Kasumi-1 (cell line): ENCODE measurements at places on chromosomes 2 and 18.

GRCh38 chr18:54260396-54261072, 8.8 kb upstream of the POLI start:
- no peak for DNase-seq

DNA sequence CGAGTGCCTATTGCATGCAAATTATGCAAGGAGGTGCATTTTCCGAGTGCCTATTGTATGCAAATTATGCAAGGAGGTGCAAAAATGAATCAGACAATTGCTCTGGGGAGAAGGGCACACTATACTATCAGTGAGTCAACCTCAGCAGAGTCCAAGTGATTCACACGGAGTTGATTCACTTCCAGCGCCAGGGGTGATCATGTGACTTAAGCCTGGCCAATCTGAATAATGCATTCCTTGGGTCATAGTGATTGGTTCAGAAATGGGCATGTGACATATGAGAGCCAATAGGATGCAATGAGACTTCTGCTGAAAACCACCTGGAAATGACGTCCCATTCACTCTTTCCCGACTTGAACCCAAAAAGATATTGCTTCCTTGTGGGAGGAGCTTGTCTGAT, 152.2 kb downstream of the DAW1 start:
- no peak for DNase-seq

- DNase-seq, result no peak
Observed at GRCh38 chr2:212538305-212539071, at the start of gene ERBB4. ERBB4 (minus strand) TSS chr2:212538802; CDS start chr2:212538530, 272 bp downstream.

DNA sequence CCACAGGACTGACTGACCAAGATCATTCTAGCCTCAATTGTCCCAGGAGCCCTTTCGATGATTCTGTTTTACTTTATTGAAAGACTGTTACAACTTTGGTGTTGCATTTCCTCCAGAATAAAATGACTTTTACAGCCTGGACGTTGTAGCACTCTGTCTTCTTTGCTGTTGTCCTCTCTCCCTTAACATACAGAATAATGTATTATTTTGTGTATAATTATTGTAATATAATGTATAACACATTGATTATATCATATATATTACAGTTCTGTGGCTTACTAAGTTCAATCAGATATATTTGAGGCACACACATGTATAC, 380 bp upstream of the FANCL start:
- no peak for DNase-seq

GRCh38 chr2:103009871-103010270, 248.0 kb downstream of the TMEM182 start:
- no peak for DNase-seq

DNA sequence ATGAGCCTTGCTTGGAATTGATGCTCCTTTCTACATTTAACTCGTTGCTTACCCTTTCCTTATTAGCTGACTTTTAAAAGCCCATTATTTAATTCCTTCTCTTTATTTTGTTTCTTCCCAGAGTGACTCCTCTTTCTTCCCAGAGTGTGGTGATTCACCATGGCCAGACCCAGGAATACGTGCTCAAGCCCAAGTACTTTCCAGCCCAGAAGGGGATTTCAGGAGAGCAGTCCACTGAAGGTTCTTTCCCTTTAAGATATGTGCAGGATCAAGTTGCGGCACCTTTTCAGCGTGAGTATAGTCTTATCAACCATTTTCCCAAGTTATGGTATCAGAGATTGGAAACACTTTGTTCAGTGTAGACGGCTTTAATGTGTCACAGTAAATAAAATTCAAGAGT, 163.7 kb downstream of the LTBP1 start:
- no peak for DNase-seq

GRCh38 chr2:136497709-136498108, 267.6 kb upstream of the THSD7B start:
- DNase-seq, result no peak

- DNase-seq, result no peak
Observed at GRCh38 chr2:26770986-26771586, 7.0 kb downstream of the SLC35F6 start.

DNA sequence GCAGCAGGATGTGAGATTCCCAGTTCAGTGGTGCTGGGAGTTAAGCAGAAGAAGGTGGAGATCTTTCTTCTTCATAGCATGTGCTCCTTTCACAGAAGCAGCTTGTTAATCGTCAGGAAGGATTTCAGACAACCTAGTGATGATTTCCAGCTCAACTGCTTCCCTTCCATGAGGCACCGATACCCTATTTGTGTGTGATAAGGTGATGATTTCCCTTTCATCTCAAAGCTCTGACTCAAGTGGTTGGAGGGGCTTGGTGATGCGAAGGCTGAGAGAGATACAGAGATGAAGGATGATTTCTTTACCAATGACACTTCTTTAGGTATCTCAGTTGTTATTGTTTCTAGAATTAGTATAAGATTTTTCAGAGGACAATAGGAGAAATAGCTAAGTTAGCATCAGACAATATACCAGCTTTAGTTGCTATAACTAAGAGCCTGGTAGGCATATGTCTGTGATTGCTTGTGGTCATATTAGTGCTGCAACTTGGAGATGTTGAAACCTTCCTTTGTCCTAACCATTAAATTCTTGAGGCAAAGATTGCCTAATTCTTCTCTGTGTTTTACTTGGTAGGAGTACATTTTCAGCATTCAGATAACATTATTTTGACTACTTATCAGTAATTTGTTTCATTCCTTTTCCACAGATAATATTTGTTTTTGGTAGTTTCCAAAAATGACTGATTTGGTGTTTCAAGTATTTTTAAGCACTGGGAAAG, 111.3 kb downstream of the PLCL1 start:
- peak; percentile 51 for DNase-seq

- peak; percentile 29 for DNase-seq
Observed at GRCh38 chr2:43519643-43520221, 76.1 kb downstream of the THADA start.

DNA sequence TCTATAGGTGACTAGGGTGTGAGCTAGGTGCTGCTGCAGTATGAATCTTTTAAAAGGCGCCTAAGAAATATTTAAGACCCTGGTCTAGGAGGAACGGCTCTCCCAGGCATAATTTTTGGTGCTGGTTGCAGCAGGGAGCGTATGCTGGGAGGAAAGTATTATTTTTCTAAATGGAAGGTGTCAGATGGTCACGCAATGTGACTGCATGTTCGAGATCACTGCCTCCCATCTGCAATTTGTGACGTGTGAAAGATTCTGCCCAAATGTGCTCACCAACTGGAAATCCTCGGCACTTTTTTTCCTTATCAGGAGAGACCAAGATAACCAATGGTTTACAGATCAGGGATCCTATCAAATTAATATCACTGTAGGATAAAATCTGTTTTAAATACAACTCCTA, 95.6 kb upstream of the KLHL14 start:
- DNase-seq, result no peak

- no peak for DNase-seq
Observed at GRCh38 chr2:235598532-235599531, 105.0 kb downstream of the AGAP1 start.

- DNase-seq, result no peak
Observed at GRCh38 chr2:16204886-16205620, 264.7 kb downstream of the MYCN start.

DNA sequence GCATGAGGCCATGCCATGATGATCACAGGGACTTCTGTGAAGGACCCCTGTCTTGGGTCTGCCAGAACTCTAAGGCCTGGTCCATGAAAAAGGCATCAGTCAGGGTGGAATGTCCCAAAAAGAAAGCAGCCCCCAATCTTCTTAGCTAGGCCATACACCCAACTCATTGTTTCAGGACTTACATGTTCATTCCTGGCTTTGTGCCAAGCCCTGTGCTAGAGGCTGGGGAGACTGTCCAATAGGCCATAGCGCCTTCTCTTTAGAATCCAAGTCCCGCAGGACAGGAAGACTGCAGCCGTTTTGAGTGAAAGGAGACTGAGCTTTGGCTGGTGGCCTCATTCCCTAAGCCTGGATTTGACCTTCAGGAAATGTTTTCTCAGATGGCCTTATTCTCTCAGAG, 247.3 kb downstream of the PRKCE start:
- DNase-seq, result no peak

GRCh38 chr18:39561126-39561525, 1995.5 kb upstream of the CELF4 start:
- DNase-seq, result peak; percentile 7

DNA sequence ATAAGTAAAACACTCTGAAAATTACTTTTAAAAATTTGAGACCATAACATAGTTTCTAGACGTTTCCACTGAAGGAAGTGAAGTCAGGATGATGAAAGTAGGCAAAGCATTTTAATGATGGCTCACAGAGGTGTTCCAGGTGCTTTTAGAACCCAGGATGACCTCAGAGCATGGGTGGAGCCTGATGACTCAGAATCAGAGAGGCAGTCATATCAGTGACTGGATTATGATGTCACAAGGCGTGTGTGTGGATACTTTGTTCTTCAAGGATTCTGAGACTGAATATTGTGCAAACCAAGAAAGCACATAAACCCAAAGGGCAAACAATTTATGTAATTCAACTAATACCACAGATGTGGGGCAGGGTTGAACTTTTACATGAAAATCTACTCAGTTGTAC, 208.0 kb upstream of the FBXO11 start:
- DNase-seq, result no peak

- DNase-seq, result no peak
Observed at GRCh38 chr2:131030478-131030971, 62.7 kb downstream of the FAM168B start.

- no peak for DNase-seq
Observed at GRCh38 chr2:232466221-232466620, 10.3 kb downstream of the ALPI start.

DNA sequence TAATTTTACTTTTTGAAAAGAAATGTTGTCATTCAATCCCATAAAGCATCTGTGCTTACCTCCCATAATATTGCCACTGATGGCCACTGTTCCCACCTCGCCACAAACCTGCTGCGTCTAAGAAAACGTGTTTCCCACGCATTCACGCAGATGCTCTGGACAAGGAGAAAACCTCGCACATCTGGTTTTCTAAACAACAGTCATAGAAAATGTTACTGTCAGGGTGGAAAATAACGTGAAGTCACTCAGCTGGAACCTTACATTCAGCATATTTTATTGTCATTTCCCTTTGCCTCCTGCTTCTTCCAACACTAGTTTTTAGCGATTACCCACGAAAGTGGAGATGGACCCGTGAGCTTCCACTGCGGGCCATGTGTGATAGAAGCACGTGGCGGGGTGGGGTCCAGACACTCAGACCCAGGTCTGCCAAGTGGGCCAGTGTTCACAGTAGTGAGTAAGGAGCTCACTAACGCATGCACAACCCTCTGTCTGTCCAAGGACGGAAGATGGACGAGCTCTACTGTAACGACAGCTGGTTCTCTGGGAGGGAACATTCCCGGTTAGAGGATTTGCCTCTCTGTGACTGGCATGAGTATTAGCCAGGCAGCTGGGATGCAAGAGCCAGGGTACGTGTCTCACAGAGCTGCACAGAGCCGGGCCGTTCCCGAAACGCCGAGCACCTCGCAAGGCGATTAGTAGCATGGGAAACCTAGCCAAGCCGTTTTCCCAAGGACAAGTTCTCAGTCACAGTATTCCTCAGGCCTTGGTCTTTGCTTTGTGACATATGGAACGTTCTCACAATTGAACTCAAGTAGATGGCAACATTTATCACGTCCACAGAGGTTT, 94.5 kb downstream of the MTCL1 start:
- no peak for DNase-seq

GRCh38 chr2:8974016-8974415, 29.5 kb downstream of the MBOAT2 start:
- DNase-seq, result no peak

DNA sequence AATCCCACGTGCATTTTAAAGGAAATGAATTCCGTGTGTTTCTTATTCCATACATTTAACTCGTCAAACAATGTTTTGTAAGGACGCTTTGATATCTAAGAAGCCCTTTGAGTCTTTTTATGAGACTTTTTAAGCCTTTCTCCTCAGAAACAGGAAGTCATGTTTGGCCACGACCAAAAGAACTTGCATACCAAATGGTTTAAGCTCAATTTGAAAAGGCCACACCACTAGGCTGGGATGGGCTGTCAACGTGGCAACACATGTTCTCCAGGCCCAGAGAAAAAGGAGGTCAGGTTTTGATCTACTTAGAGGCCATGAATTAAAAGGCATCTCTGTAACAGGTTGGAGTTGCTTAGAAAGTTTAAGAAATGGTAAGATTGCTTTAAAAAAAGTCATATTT, 441.8 kb downstream of the CMPK2 start:
- DNase-seq, result no peak

DNA sequence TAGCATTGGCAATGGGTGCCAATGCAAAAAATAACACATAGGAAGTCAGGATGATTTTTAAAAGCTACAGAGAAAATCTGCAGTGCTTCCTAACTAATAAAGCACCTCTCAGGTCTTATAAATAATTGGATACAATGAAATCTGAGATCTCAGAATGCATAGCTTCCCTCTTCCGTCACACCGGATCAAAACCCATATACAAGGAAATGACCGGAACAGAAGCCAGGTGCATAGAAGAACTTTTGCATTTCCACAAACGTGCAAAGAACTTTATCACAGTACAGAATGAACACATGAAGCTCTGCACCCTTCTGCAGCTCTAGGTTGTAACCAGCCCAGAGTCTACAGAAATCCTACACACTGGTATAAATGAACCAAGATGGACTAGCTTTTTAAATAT, 145.4 kb downstream of the TCF4 start:
- no peak for DNase-seq

DNA sequence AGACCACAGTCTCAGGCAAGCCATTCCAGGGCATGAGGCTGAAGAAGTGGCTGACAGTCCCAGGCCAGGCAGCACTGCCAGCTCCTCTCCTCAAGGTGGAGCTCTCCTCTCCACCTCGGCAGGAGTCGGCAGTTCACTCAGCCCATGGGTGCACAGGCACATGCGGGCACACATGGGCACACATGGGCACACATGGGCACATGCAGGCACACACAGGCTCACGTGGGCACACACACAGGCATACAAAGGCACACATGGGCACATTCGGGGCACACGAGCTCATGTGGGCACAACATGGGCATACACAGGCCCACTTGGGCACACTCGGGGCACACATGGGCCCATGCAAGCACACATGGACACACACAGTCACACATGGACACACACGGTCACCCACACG, 65.3 kb upstream of the TAF1B start:
- peak; percentile 24 for DNase-seq

DNA sequence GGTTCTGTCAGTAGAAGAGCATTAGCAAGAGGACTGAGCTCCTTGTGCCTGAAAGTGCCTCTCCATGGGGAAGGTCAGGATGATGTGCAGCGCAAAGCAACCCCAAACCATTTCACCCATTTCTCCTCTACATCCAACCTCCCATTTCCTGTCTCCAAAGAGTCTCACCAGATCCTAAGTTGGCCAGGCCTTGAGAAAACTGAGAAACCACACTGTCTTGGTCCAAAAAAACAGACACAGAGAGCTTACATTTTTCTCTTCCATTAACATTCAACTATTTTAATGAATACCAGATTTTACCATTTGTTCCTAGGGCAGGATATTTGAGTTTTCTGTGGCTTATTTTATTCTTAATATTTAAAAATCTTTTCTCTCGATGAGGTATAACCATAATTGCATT, 195.0 kb downstream of the EPHA4 start:
- no peak for DNase-seq

- DNase-seq, result no peak
Observed at GRCh38 chr2:194491409-194492115, 1165.5 kb upstream of the SLC39A10 start.

GRCh38 chr18:34085140-34085739, 139.5 kb downstream of the NOL4 start:
- no peak for DNase-seq

GRCh38 chr2:54424555-54425163, 31.5 kb upstream of the SPTBN1 start:
- DNase-seq, result no peak

GRCh38 chr18:56541793-56542192, 96.6 kb downstream of the TXNL1 start:
- no peak for DNase-seq
